Psoas muscle (tissue), 8 donors: ENCODE measurements at places on chromosomes 6 and 20.

- no peak for DNase-seq
Observed at GRCh38 chr20:43903953-43904826, 10.5 kb upstream of the TOX2 start.

DNA sequence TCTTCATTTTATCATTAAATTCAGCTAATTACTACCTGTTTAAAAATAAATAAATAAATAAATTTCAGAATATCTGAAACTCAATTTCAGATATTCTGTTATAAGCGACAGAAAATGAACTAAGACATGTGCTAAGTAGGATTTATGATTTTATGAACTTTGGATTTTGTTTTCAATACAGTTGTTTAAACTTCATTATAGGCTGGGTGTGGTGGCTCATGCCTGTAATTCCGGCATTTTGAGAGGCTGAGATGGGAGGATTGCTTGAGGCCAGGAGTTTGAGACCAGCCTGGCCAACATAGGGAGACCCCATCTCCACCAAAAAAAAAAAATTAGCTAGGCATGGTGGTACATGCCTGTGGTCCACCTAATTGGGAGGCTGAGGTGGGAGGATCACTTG is 36.0 kb downstream of the AFG1L start:
- DNase-seq = no peak

GRCh38 chr6:26205161-26205624 is 118.0 kb downstream of the HFE start:
- peak; percentile 57 for DNase-seq

- no peak for DNase-seq
Observed at GRCh38 chr20:15654208-15654649, 919.0 kb downstream of the KIF16B start.
